ENCODE measurements at places on chromosomes 13 and 19.

DNA sequence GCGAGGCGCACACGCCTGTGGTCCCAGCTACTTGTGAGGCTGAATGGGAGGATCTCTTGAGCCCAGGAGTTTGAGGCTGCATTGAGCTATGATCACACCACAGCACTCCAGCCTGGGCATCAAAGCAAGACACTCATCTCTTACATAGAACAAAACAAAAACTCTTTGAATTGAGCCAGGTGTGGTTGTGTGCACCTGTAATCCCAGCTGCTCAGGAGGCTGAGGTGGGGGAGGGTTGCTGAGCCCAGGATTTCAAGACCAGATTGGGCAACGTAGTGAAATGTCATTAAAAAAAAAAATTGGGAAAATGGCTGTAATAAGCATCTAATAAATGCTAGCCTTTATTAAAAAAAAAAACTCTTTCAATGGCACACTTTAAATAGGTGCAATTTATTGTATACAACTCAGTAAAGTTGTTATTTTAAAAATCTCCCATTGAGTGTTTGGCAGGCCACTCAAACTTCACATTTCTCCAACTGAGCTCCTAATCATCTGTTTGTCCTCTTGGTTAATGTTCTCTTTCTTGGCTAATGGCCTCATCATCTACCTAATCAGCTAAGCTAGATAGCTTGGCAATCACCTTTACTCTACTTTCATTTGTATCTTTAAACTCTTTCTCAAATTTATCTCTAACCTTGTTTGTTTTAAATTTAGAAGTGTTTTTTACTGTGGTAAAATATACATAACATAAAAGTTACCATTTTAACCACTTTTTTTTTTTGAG lies 28.1 kb upstream of the HMGB1 start:
- no peak for DNase-seq

GRCh38 chr19:43563816-43564457 lies 11.4 kb downstream of the XRCC1 start:
- no peak for DNase-seq

DNA sequence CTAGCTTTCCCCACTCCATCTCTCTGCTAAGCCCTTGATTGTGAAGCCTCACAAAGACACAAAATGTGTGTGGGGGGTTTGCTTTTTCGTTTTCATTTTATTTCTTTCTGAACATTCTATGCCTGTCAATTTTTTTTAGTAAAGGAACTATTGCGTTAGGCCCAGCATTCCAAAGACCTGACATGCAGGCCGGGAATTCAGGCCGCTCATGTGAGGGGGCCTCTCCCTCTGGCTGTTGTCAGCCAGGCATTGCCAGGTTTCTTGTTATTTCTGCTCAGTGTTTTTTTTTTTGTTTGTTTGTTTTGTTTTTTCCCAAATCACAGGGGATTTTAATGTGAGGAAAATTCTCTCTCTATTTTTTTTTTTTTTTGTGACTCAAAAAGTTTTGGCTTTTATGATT lies 10.3 kb upstream of the MEDAG start:
- DNase-seq, result no peak

- no peak for DNase-seq
Measured at GRCh38 chr13:98495627-98496478, 81.1 kb downstream of the STK24 start.

DNA sequence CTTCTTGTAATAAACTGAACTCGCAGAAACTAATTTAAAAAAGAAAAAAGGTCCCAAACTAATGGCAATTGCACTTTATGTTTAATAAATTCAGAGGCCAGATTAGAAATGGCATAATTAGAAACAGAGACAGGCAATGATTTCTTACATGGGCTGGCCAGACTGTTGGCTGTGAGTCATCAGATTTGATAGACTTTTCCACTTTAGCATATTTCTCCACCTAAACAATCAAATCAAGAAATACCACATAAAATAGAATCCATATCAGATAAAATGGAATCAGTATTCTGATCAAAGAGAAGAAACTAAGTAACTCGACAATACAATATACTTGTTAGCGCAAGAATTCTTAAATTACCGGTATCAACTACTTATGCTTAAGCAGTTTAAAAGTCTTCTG lies 29.0 kb downstream of the EXOSC8 start:
- no peak for DNase-seq

DNA sequence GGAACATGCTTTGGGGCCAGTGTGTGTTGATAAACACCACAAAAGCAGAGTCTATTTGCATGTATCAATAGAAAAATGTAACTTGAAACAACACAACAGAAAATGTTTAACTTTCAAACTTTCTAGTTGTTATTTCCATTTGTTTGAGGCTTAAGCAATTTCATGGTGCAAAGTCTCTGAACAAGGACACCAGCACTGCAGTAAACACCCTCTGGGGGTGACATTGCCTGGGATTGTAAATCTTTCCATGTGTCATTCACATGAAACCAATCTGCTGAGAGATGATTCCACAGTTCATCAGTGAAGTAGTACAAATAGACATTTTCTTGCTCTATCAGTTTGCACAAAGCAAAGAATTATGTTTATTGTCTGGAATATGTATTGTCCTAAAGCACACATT lies 124.5 kb downstream of the ITGBL1 start:
- DNase-seq, result no peak
